HFFc6 (cell line): ENCODE measurements at places on chromosomes 13 and 19.

DNA sequence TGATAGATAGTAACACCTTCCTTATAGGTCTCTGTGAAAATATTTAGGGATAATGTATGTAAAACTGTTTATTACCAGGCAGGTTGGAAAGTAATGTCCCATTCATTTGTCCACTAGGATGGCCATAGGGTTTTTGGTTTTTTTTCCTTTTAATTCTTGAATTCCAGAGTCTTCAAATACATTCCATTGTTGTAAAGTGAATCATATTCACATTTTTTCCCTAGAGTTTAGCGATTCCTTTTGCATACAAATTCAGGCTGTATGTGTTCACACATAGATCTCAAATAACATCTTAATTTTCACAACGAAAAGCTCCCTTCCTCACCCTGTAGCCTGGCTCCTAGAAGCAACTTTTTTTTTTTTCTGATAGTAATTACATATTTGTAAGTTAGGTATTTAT lies 1.8 kb upstream of the ZNF557 start:
- DNase-seq = peak; percentile 36

DNA sequence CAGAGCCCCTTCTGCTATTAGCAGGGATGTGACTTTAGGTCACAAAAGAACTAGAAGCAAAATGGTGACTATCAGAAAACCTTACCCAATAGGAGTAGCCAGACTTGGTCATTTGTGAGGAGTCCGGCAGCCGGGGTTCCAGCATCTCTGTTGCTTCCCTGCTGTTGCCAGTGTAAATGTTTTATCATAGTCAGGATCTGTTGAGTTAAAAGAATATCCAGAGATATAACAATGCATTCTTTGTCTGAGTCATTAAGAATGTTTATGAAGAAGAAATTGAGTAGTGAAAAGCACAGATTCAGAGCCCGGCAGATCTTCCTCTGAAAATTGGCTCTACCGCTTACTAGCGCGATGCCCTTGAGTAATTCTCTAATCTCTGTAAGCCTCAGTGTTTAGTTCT lies 84.2 kb downstream of the COL4A2 start:
- DNase-seq = peak; percentile 55

DNA sequence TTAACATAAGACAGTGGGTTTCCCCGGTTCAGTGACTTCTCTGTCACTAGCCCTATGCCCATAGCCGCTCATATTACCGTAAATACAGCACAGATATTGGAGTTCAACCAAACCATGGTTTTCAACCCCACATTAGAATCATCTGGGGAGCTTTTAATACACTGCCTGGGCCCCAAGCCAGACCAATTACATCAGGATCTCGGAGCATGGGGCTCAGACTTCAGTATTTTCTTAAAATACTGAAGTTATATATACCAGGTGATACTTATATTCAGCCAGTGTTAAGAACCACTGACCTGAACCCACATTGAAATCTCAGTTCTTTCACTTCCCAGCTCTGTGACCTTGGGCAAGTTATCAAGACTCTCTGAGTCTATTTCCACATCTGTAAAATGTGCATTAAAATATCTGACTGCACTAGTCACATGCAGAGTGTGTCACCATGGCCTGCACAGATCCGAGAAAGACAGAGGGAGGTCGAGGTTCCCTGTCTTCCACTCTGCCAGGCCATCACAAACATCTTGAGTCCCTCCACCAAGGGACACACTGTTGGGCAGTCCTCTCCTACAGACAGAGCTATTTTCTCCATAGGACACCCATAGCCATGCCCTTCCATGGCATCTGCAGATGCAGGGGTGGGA lies 32.2 kb upstream of the IPO5 start:
- peak; percentile 20 for DNase-seq

DNA sequence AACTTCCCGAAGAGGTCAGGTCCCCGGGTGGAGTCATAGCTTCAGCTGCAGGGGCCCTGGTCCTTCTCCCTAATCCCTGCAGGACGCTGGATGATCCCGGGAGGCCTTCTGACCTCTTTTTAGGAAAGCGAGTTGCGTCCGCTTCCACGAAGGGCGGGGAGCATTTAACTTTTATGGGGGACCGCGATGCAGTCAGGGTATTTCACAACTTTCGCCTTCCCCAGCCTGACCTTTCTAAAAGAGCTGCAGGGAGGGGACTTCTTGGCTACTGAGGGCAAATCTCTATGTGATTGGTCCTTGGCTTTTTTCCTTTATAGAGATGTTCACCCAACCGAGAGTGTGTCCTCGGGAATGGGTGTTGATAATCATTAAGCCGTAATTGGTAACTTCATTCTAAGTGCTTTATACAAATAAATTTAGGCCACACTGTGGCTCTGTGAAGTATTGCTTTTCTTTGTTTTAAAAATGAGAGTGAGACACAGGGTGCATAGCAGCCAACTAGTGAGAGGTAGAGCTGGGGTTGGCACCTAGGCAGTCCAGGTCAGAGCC lies 778 bp downstream of the ZNF230 start:
- DNase-seq = no peak

GRCh38 chr13:95184317-95184716 lies 116.9 kb downstream of the ABCC4 start:
- DNase-seq = no peak

DNA sequence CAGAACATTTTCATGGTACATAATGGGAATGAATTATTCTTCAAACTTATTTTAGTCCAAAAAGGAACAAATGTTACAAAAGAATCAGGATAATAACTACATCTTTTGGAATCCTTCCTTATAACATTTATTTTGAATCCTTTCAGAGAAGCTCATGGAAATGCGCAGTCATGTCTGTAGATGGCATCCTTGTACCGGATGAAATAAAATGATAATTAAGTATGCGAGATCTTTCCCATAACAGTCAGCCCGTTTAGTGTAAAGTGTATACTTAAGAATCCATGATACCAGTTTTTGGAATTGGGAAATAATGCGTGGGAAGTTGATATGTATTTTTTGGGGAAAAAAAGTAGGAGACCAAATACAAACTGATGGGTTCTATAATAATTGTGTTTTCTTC lies 418.8 kb downstream of the GPC5 start:
- no peak for DNase-seq

GRCh38 chr13:91249861-91250260 lies 97.6 kb upstream of the MIR17HG start:
- DNase-seq = no peak

GRCh38 chr13:106587787-106588186 lies 19.9 kb upstream of the ARGLU1 start:
- DNase-seq = no peak

- DNase-seq = no peak
These were observed 634.7 kb downstream of the UQCRFS1 start for GRCh38 chr19:28578208-28578607.

- no peak for DNase-seq
These were observed 375.0 kb downstream of the ENOX1 start for GRCh38 chr13:43411741-43412140.

DNA sequence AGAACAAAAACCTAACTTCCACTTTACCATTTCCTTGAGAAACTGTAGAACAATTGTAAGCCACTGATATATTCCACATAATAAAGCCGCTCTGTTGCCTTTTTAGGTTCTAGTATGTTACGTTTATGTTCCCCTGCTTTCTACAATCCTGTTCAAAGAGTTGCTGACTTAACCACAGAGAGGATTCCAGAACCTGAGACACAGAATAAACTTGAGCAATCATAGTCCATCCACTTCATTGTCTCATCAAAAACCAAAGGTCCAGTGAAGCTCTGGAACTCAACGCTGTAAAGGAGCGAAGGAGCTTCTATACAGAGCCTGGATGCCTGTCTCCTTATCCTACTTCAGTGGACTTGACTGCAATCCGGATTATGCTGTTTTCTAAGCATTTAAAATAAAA lies 4.6 kb downstream of the STARD13 start:
- DNase-seq = no peak

DNA sequence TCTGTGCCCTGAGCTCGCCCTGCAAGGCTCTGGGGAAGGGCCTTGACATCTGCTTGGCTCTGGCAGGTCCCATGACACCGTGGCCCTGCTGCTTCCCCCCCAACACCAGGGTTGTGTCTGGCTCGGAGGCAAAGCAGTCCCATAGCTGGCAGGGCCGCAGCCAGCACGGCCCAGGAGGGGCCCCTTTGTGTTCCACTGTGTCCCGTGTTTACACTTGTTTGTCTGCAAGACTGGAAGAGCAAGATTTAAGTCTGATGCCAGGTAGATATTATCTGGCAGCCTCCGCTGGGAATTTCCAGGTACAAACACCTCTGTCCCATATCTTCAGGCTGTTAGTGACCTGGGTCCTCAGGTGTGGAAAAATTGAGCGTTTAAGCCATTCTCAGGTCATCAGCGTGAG lies 44.3 kb downstream of the MCF2L start:
- no peak for DNase-seq

GRCh38 chr19:47020132-47020805 lies 632 bp downstream of the NPAS1 start:
- no peak for DNase-seq

- DNase-seq = peak; percentile 48
These were observed 6.0 kb downstream of the UBL3 start for GRCh38 chr13:29844441-29844840.

GRCh38 chr19:2282062-2282861 lies at the start of gene PEAK3:
TSS of gene PEAK3 (minus strand) at chr19:2282175. CDS start at chr19:2280931, 1,244 bp downstream.
- DNase-seq = no peak

DNA sequence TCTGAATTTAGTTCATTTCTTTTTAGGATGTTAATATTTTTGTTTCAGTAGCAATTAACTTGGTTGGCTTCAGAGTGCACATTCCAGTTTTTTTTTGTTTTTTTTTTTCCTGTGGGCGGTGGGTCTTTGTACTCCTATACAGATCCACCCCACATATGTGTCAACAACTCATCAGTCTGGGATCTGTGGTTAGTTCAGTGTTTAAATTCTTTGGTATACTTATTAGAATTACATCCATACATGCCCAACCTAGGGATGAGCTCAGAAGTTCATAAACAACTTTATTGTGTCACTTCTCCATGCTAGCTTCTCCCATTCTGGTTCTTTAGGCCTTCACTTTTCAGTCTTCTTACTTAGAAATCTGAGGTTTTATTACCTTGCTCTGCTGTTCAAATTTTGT lies 50.9 kb downstream of the PCCA start:
- DNase-seq = no peak

GRCh38 chr19:13902993-13903555 lies 2.8 kb downstream of the BRME1 start:
- no peak for DNase-seq

DNA sequence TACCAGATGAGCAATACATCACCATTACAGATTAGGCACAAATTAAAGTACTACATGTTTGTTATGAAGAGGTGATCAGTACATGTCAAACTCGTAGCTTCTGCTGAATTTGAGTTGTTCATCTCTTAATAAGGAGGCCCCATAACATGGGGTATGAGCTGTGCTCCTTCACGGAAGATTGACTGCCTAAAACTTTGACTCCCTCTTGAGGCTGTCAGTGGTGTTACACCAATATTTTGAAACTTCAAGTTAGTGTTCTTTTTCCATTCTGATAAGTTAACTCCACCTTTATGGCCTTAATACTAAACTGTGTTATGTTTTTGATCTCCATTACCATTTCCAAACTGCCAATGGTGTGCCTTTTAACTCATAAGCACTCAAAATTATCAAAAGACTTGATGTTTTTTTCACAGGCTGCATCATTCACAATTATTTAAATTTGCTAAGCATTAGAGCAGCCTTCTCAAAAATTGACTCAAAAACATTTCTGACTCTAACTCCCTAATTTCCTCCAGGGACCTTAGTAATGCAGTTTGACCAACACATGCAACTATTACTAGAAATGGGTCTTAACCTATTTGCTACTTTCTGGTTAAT lies 1591.5 kb downstream of the PCDH9 start:
- DNase-seq = peak; percentile 45
